ENCODE measurements at places on chromosomes 11 and 22.
A peak's percentile ranks its signal among the peaks of the same experiment; 100 is the strongest.

GRCh38 chr22:36457688-36458450 is 23.6 kb downstream of the TXN2 start:
- H3K27ac ChIP-seq: no peak overlapping the region
- no peaks in the 10 kb centered on the region for H3K27me3 ChIP-seq
- H3K4me1 ChIP-seq: peaks cover 7% of the 10 kb centered on the region
- no peak for DNase-seq
- no peak overlapping the region for H3K4me3 ChIP-seq

DNA sequence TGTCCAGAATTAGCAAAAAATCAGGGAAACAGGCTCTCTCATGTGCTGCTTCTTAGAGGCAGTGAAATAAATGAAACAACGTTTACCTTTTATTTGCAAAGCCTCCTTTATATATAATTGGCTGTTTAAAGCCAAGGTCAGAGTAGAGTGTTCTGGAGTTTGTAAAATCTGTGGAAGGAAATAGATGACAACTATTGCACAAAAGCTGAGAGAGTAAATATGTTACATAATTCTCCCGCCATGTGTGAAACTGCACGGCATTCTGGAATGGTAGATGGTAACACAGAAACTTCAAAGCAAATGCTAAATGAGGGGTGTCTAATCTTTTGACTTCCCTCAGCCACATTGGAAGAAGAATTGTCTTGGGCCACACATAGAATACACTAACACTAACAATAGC is 51.5 kb upstream of the FGF3 start:
- no peak overlapping the region for H3K4me3 ChIP-seq
- no peaks in the 10 kb centered on the region for H3K36me3 ChIP-seq
- H3K27ac ChIP-seq: no peak overlapping the region
- no peak for DNase-seq
- no peaks in the 10 kb centered on the region for H3K4me1 ChIP-seq
- no peaks in the 10 kb centered on the region for H3K27me3 ChIP-seq

GRCh38 chr22:29772170-29772641 is 5.0 kb downstream of the UQCR10 start:
- H3K4me3 ChIP-seq: no peak overlapping the region
- H3K27me3 ChIP-seq: no peaks in the 10 kb centered on the region
- H3K36me3 ChIP-seq: no peaks in the 10 kb centered on the region
- peaks cover 4% of the 10 kb centered on the region for H3K4me1 ChIP-seq
- DNase-seq: peak; percentile 66
- no peak overlapping the region for H3K27ac ChIP-seq

DNA sequence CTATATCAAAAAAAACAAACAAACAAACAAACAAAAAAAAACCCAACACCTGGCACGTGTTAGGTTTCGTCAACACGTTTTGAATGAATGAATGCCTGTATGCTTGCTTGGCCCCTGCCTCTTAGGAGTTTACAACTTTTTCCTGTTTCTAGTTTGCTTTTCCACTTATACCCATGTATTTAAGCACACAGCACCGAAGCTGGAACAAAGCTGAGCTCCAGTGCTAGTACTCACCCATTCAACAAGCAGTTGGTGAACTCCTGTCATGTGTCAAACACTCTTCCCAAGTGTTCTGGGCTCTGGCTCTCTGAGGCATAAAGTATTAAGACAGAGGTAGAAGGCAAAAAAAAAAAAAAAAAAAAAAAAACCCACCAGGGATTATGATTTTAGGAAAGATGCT is 599.3 kb downstream of the BUD13 start:
- H3K4me3 ChIP-seq: no peak overlapping the region
- H3K27ac ChIP-seq: no peak overlapping the region
- DNase-seq: no peak
- H3K4me1 ChIP-seq: peaks cover 9% of the 10 kb centered on the region

- no peak for DNase-seq
- H3K4me1 ChIP-seq: peaks cover 4% of the 10 kb centered on the region
- H3K4me3 ChIP-seq: peak overlapping the region; percentile 3
- H3K27ac ChIP-seq: no peak overlapping the region
These were observed 539 bp downstream of the USH1C start for GRCh38 chr11:17543574-17544180.

GRCh38 chr11:65152122-65152521 is 17.8 kb upstream of the SYVN1 start:
- H3K27ac ChIP-seq: no peak overlapping the region
- H3K4me3 ChIP-seq: no peak overlapping the region
- DNase-seq: no peak
- H3K36me3 ChIP-seq: no peaks in the 10 kb centered on the region
- H3K27me3 ChIP-seq: no peaks in the 10 kb centered on the region
- no peaks in the 10 kb centered on the region for H3K4me1 ChIP-seq

DNA sequence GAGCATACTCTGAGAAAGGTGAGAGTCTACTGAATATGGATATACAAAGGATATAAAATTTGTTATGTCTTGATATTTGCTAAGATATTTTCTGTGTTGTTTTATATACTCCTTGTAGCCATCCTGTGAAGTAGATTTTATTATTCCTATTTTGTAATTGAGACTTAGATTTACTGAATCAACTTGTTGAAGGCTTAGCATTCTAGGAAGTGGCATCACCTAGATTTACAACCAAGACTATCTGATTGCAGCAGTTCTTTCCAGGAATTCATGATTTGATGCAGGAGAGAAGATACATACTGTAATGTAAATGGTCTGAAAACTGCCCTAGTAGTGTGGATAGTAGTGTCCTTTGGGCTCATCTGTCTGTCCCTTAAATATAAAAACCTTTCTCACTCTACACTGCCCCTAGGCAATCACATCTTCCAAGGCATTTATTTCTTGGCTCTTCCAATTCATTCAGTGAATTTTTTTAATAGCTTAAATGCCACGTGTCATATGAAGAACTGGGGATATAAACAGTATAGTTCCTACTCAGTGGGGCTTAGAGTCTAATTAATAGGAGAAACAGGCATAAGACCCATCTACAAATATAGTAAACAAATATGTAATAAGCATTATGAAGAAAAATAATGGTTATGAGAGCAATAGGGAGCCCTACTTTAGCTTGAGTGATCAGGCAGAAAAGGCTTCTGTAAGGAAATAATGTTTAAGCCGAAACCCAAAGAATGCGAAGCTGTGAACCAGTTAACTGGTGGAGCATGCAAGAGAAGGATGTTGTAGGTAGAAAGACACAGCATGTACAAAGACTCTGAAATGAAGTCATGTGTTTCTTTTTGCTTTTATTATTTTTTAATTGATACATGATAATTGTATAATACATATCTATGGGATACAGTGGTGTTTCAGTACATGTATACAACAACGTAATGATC is 13.6 kb downstream of the IPO7 start:
- no peak overlapping the region for H3K4me3 ChIP-seq
- no peak for DNase-seq
- no peaks in the 10 kb centered on the region for H3K4me1 ChIP-seq
- no peak overlapping the region for H3K27ac ChIP-seq
- no peaks in the 10 kb centered on the region for H3K36me3 ChIP-seq
- H3K27me3 ChIP-seq: no peaks in the 10 kb centered on the region

- H3K27me3 ChIP-seq: no peaks in the 10 kb centered on the region
- no peak overlapping the region for H3K27ac ChIP-seq
- DNase-seq: peak; percentile 16
- peaks cover 4% of the 10 kb centered on the region for H3K4me1 ChIP-seq
- peaks cover 1% of the 10 kb centered on the region for H3K36me3 ChIP-seq
These were observed 1.4 kb downstream of the TMX2 start for GRCh38 chr11:57713835-57714234.

- H3K4me3 ChIP-seq: no peak overlapping the region
- H3K36me3 ChIP-seq: no peaks in the 10 kb centered on the region
- H3K27ac ChIP-seq: no peak overlapping the region
- H3K4me1 ChIP-seq: no peaks in the 10 kb centered on the region
- peak; percentile 67 for DNase-seq
These were observed 38.6 kb upstream of the BMAL1 start for GRCh38 chr11:13238879-13239514.

- no peak for DNase-seq
- H3K36me3 ChIP-seq: no peaks in the 10 kb centered on the region
- no peak overlapping the region for H3K27ac ChIP-seq
- no peaks in the 10 kb centered on the region for H3K27me3 ChIP-seq
- H3K4me1 ChIP-seq: no peaks in the 10 kb centered on the region
These were observed 34.8 kb upstream of the ALKBH3 start for GRCh38 chr11:43845816-43846215.

All from mesendoderm (in vitro differentiated cells).